CD4-positive, alpha-beta T cell treated with Interleukin-21 for 1 hour (primary cell): ENCODE measurements at places on chromosomes 2 and 18.

GRCh38 chr2:48247206-48247605, 282.7 kb upstream of the STON1 start:
- DNase-seq: no peak

DNA sequence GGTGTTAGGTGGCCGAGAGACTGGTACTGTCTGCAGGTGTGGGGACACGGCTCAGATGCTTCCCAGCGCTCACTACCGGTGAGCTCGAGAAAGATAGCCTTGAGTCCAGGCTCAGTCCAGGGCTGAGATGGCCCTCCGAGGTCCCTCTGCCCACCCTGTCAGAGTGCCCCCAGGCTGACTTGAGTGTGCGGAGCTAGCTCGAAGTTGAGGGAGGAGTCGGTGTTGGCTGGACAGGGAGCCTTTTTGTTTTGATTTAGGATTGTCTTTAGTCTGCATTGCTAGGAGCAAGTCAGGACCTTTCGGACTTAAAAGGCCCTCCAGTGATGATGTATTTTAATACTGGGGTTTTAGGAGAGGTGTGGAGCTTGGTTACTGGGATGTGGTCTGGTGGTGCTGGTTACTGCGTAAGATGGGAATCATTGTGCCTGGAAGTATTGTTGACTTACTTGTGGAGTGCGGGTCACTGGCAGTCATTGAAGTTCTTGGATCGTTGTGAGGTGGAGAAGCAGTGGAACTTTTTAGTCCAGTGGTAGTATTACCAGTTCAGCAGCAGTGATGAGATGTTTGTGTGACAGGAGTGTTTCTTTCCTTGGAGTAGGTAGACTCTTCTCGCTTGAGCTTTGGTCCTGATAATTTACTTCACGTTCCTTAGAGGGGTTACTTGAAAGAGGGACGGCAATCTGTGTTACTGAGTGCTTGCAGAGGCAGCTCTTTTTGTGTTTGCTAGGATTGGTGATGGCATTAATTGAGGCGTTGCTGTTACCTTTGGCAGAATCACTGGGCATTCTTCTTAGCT, 633 bp downstream of the KIAA1328 start:
- no peak for DNase-seq

DNA sequence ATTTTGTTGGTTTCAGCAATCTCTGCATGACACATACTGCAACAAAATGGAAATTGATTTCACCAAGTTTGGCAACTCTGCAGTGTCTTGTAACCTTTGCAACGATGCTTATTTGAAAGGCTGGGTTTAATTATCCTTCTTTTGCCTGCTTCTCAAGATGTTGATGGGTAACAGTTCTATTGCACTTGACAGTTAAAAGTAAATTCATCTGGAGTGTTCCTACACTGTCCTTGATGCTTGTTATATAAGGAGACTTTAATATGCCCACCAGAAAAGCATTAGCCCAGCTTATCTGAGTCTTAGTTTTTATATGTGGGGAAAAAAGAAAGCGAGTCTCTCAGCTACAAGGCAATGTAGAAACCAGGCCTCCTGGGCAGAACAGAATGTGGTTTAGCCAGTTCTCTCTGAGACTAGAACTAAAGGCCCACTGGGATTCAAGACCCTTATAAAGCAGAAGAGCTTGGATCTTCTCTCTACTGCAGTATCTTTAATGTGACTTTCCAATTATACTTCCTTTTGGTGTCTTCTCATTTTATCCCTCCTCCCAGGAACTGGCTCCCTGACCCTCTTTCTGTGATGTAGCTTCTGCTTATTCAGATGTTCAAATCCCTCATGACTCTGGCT, 106.8 kb upstream of the LYPD6 start:
- DNase-seq: no peak

- no peak for DNase-seq
These were observed 432.7 kb upstream of the TRIB2 start for GRCh38 chr2:12284037-12284436.

- no peak for DNase-seq
These were observed 133.2 kb upstream of the ID2 start for GRCh38 chr2:8548619-8549150.

- DNase-seq: no peak
These were observed 167.9 kb upstream of the NXPH2 start for GRCh38 chr2:138948070-138948539.

DNA sequence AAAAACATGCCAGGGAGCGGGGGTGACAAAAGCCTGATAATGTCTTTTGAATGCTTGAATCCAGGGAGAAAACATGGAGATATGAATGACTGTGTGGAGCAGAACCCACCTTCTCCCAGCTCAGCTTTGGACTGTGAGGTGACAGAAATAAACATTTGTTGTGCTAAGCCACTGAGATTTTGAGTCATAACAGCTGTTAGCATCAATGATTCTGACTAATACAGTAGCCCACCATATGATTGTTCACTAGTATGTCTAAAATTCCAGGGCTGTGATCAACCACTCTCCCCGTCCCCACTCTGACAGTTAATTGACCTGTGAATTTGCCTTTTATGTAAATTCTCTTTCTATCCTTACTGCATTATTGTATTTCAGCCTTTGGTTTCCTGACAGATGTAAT, 69.1 kb downstream of the PDK1 start:
- DNase-seq: no peak

DNA sequence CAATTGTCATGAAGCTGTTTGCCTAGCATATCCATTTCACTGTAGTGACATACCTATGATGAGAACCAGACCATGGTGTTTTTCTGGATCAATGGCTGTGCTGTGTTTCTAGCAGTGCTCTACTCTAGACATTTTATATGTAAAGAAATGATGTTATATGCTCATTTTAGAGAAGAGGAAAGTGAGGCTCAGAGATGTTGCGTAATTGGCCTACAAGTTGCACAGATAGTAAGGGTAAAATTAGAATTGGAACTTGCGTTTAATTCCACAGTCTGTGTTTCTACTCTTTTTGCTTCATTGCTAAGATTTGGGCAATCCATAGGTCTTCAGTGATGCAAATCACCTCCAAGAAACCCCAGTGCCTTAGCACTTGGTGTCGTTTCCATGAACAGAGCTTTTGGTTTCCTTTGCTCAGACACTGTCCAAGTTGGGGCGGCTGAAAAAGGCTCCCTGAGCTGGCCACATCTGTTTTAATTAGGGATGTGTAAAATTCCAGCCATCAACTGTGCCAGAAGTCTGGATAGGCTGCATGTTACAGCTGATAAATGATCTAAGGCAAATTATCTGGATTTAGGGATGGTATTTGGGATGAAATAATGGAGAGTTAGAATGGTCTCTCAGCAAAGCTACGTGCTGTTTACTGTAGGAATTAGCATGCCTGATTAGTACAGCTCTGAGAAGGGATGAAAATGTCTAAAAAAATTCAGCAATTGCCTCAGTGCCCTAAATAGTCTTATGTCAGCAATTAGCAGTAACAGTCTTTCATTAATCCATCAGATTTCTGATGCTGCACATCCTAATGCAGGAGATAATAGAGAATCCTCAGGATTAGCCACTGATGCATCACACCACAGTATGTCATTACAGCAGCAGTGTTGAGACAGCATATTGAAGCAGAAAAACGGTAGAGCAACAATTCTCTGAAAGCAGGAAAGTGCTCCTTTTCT, 65.3 kb downstream of the PTPRM start:
- no peak for DNase-seq

DNA sequence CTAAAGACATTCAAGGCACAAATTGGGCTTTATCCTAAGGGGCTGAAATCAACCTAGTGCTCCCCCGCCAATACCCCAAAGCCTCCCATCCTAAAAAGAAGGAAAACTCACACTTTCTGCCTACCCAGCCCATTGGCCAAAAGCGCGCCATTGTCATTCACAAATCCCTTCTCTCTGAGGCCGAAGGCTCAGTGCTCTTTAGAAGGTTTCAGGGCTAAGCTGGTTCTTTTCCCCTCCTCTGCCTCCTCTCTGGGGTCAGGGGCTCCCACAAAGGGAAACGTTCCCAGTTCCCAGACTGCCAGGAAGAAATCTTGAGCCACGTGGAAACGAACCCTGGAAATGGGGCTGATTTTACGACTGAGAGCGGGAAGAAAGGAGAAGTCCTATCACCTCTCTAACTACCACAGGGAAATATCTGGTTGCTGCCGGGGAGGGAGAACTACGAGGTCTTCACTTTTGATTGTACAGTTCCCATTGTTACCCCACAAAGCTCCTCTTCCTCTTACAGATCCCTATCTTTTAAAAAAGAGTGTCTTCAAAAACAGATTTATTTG, 1.7 kb upstream of the SKOR2 start:
- DNase-seq: no peak

DNA sequence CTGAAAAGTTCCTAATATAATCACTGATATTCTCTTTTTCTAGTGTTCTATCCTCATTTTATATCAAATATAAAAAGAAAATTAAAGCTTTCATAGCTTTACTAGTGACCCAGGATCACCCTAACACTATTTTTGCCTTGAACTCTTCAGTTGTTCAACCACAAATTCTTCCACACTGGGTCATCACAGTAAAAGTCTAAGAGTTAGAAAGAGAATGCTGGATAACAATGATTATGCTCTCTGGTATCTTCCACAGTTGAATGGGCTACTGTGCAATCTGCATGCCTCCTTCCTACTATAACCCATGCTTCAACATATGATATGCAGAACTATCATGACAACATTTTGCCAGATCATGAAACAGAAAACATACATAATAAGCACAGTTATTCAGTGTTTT, 32.3 kb downstream of the CHN1 start:
- DNase-seq: no peak

DNA sequence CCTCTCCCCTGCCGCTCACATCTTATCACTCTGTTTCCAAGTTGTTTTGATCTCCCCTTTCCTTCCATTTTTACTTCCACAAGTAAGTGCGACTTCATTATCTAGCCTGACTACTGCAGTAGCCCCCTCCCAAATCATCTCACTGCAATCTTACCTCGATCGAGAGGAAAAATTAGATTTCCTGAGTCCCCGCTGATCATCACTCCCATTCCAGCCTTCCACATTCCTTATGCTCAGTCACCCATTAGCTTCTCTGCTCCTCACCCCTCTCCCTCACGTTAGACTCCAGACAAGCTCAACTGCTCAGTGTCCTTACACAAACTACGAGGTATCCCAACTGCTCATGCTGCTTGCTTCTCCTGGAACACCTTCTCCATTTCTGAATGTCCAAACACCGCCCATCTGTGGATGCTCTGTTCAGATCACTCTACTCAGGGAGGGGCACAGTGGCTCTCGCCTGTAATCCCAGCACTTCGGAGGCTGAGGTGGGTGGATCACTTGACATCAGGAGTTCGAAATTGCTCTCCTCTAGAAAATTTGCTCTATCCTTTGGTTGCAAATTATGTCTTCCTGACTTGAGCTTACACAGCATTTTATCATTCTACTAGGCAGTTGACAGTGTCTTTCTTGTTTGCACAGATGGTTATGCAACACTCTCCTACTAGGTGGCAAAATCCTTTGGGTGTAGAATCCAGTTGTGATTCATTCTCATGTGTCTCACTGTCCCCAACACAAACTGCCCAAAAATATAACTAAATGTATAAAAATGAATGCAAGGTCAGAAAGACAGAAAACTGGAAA, 96.5 kb downstream of the INO80D start:
- DNase-seq: no peak

- no peak for DNase-seq
These were observed 103.7 kb upstream of the HNRNPA3 start for GRCh38 chr2:177108890-177109289.

DNA sequence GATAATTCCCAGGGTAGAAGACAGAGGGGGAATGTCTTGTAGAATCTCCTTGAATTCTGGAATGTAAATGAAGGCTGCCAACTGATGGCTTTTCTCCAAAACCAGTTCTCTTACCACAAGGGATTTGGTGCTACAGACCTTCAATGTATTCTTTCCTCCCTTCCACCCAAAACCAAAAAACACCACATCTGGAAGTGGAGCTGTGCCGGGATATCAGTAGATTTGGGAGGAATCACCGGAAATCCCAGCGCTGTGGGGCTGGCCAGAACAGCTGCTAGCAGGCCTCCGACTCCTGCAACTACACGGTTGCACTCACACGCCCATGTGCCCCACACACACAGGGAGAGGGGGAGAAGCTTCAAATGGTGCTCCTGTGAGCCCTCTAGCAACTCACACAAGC, 45.7 kb downstream of the RPL31 start:
- DNase-seq: no peak

DNA sequence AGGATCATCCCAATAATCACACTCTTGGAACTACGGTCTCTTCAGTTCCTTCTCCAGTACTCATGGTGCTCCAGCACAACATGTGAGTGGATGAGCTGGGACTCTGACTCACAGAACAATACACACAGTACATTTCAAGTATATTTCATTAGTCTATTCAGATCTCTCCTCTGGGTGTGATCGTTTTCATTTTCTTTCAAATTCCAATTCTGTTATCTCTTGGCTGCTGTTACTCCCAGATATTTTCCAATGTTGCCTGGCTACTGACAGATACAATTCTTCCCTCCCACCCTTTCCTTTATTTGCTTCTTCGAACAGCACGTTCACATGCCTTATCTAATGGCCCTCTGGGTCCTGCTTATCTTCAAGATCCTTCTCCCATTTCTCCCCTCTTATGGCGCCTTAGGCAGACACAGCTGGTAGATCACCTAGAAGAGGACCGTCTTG, 216.0 kb downstream of the ACKR3 start:
- no peak for DNase-seq

- DNase-seq: no peak
These were observed 58.9 kb upstream of the SNTG2 start for GRCh38 chr2:891734-892133.

DNA sequence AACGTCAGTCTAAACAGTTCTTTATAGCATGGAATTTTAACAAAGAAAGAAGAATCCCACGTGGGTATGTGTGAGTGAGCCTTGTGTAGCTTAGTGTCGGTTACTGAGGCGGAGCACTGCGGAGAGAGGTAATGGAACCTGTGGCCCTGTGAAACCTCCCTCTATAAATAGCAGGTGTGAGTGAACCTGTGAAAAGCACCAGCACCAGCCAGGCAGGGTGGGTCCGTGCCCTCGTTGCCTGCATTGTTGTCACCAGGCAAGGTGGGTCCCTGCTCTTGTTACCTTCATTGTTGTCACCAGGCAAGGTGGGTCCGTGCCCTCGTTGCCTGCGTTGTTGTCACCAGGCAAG, 4.7 kb downstream of the CTDP1 start:
- peak; percentile 33 for DNase-seq

- no peak for DNase-seq
These were observed 186.5 kb upstream of the HS6ST1 start for GRCh38 chr2:128505150-128505490.

DNA sequence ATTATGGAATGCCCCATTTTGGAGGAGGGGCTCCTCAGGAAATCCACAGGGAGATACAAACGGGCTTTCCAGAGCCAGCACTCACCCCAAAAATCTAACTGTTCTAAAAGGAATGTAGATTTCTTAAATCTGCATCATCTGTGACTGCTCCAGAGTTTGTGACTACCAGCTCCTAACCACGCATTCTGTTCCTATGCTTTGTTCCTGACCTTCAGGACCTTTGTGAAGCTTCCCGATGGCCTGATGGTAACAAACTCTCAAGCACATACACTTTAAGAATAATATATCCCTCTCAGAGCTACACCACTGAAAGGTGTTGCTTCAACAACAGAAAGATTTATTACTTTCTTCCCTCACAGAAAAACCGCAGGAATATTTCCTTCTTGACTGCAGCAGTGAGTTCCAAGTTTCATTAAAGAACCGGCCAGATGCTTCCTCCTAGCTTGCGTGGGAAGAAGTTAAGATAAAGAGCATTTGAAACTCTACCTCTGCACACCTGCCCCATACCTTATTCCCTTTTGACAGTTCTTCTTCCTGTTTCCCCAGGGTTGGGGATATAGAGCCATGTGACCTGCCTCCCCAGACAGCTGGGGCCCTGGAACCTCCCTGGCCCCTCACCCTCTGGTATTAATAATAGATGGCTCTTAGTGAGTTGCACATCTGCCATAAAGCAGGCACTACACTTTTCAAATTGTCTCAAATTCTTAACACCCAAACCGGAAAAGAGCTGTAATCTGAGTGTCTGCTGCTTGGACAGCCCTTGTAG, 40.2 kb upstream of the EML4 start:
- no peak for DNase-seq
